ENCODE measurements at places on chromosomes 3 and 15.

DNA sequence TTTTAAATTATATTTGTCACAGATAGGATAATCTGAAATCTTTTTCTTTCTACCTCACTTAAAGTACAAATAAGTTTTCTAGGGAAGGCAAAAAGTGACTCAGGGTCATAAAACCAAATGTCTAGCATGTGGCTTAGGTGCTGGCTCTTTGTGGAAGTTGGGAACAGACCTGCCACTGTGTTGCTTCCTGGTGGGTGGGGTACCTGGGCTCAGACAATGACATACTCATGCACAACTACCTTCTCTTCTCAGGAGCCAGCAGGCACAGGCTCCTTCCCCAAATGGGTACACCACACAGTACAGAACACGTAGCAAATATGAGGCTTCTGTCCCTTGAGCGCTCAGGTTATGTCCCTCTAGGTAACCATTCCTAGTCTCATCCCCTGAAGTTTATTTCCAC is 40.1 kb upstream of the MUC13 start:
- no peak for DNase-seq

DNA sequence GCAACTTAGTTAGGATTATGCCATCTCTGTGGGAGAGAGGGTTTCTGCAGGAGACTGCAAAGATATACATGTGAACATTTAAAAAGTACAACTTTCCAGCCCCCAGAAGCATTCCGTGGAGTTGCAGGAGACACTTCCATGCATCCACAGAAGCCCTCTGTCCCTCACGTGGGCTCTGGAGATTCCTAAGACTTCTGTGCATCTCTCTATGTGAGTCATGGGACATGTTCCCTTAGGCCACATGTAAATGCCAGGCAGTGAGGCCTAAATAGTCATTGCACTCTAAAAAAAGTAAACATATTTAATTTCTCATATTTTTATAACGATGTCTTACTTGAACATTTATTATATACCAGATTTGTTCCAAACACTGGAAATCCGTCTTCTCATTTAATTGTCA is 126.5 kb upstream of the ROPN1 start:
- DNase-seq, result no peak

- no peak for DNase-seq
Observed at GRCh38 chr3:8113626-8114025, 388.0 kb upstream of the LMCD1 start.

GRCh38 chr3:171614318-171614921 is 154.2 kb upstream of the TNIK start:
- DNase-seq, result no peak

- DNase-seq, result no peak
Observed at GRCh38 chr3:3665546-3665945, 133.7 kb upstream of the LRRN1 start.

- no peak for DNase-seq
Observed at GRCh38 chr3:4067893-4068292, 235.3 kb upstream of the SETMAR start.

GRCh38 chr15:67406257-67406861 is 114.6 kb upstream of the C15orf61 start:
- DNase-seq, result no peak

- no peak for DNase-seq
Observed at GRCh38 chr15:90813796-90814190, 54.6 kb upstream of the FURIN start.

GRCh38 chr15:65094294-65094995 is 17.9 kb downstream of the KBTBD13 start:
- DNase-seq, result no peak

DNA sequence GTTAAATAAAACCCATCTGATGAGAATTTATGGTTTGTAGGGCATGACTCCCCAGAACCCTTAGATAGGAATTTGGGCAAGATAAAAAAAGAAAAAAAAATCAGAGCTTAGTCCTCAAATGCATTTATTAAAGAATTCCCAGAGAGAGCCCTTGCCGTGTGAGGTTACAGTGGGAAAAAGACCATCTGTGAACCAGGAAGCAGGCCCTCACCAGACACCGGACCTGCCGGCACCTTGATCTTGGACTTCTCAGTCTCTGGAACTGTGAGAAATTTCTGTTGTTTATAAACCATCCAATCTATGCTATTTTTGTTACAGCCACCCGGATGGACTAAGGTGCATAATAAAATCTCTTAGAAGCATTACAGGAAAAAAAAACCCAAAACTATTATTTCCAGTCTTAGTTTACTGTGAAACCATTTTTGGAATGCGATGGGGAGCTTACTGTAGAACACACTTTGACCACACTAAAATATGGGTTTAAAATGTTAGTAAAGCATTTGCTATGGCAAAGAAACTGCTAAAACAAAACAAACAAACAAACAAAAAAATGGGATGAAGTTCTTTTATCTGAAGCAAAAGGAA is 72.2 kb downstream of the LEKR1 start:
- no peak for DNase-seq

- no peak for DNase-seq
Observed at GRCh38 chr3:55174747-55175146, 246.9 kb upstream of the LRTM1 start.

GRCh38 chr3:64158334-64158733 is 66.9 kb downstream of the PRICKLE2 start:
- no peak for DNase-seq

DNA sequence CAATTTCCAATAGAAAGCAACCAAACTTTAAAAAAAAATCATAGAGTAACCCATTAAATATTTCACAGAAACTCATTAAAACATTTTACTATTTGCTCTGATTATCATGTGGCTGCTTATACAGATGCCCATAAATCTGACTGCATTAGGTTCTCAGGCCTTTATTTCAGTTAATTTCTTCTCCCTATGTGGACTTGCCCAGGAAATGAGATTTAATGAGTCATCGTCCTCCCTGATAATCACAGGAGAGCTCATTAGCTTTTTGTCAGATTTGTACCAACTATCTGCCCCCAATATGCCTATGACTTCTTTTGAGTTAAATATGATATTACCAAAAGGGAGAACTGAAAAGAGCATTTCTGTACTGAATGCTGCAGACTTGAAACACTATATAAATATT is 168.0 kb downstream of the FOXB1 start:
- DNase-seq, result no peak

GRCh38 chr3:141901914-141902313 is 25.5 kb downstream of the ATP1B3 start:
- DNase-seq, result no peak

DNA sequence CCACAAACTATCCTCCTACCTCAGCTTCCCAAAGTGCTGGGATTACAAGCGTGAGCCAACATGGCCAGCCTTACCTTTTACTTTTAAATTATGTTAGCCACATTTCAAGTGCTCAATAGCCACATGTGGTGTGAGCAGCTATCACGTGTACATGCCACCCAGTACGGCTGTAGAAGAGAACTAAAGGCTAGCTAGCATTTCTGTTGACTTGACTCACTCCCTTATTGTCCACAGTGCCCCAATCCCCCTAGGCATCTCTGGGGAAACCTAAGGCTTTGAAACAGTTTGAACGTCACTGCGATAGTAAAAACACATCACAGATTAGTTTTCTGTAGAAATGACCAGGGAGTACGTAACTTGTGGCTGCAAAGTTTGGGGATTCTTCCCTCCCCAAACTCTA is 12.0 kb downstream of the C15orf40 start:
- no peak for DNase-seq

DNA sequence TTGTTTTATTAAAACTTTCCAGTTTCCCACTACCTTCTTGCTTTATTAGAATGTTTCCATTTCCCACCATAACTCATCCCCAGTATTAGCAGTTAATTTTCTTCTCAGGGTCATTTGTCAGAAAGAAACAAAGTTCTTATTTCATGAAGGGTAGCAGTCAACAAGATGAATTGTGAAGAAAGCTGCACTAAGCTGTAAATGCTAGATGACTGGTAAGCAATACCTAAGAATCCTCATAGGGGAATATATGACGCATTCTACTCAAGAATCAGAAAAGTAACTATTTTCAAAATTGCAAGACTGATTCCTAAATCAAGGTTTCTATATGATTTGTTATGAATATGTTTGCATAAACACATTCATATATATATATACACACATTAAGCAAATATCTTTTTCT is 48.8 kb upstream of the WDR5B start:
- DNase-seq, result no peak

- no peak for DNase-seq
Observed at GRCh38 chr15:62462721-62463120, 297.6 kb upstream of the C2CD4B start.

GRCh38 chr15:90038632-90039095 is 37.5 kb downstream of the ZNF710 start:
- DNase-seq, result no peak

- no peak for DNase-seq
Observed at GRCh38 chr3:136671921-136672320, 80.3 kb downstream of the STAG1 start.

- DNase-seq, result no peak
Observed at GRCh38 chr15:39188314-39188713, 392.6 kb upstream of the THBS1 start.

DNA sequence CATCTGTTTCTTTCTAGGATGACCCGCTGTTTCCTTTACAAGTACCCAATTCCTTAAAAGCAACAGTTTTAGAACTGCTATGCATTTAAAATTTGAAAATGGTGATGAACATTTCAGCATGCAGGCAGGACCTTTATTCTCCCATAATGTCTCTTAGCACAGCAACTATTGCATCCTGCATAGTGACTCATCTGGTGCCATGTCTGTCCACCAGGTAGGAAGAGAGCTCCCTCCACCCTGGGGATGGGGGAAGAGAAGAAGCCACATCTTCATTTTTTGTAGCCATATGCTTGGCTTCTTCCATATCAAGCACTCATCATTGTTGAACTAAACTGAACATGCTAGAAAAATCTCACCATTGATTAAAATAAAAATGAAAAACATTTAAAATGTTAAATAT is 9.9 kb downstream of the GPR15 start:
- DNase-seq, result no peak

DNA sequence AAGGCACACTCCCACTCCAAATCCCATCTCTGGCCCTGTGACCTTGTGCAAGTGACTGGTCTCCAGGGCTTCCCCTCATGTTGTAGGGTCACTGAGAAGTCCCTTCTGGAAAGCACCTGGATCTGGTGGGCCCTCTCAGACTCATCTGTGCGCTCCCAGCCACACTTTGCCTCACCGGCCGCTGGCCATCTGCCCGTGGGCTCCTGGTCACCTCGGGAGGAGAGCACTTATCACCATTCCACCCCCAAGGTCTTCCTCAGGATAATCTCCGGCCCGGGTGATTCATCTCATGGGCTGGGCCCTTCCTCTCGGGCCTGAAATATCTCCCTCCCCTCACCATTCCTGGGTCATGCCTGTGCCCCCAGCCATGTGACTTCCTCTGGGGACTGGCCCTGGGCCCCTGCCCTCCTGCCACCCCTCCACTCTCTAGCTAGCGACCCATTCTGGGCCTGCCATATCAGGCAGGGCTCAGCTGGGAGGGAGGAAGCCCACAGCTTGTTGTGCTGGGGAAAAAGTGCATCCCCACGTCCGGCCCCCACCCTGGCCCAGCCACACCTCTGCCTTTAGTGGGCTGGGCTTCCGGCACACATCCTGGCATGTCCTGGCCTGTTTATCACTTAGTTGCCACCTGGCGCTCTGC is 10.6 kb upstream of the WNT7A start:
- no peak for DNase-seq

DNA sequence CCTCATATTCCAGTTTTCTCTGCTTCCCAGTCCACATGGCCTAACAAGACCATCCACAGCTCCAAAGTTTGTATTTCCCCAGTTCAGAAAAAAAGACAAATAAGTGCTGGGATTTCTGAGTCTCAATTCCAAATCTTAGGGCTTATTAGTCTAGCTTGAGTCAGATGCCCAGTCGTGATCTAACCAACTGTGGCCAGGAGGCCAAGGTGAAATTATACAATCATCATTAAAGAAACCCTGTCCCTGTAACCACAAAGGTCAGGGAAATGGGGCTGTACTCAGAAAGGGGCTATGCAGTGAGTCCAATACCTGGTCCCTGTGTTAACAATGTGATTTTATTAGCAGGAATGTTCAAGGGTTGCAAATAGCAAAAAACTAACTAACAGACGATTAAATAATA is 40.5 kb upstream of the MITF start:
- DNase-seq, result no peak

- DNase-seq, result no peak
Observed at GRCh38 chr15:65408324-65409035, 14.3 kb downstream of the IGDCC4 start.

DNA sequence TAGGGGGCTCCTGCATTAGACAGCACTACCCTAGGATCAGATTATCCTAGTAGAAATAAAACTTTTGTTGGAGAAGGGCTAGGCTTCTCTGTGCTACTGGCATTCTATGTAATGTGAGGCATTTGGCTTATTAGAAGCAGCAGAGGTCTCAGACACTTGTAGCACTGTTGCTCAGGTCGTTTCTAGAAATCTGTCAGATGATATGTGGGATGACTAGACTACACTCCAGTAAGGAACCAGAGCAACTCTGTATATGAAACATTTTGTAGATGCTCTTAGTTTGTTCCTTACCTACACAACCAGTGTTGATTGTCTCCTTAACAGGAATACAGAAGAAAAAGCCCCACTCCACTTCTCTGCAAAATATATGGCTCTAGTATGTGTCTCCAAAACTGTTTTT is 21.9 kb upstream of the FBXL22 start:
- no peak for DNase-seq

GRCh38 chr15:88792342-88793282 is 10.6 kb upstream of the ACAN start:
- no peak for DNase-seq

- DNase-seq, result no peak
Observed at GRCh38 chr3:172280406-172281051, 167.7 kb downstream of the GHSR start.

DNA sequence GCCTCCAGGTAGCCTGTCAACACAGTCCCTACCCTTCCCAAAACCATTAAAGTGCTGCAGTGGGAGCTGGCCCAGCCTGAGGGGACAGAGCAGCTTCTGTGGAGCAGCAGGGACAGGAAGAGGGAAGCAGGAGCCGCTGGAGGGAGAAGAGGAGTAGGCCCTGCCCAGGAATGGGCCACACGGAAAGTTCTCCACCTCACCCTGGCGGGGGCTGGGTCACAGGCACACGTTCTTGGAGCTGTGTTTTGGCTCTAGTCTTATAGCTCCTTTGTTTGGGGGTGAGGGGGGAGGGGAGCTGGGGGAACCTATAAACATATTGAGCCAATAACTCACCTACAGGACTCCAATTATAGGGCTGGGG is 508.6 kb downstream of the SHQ1 start:
- no peak for DNase-seq

DNA sequence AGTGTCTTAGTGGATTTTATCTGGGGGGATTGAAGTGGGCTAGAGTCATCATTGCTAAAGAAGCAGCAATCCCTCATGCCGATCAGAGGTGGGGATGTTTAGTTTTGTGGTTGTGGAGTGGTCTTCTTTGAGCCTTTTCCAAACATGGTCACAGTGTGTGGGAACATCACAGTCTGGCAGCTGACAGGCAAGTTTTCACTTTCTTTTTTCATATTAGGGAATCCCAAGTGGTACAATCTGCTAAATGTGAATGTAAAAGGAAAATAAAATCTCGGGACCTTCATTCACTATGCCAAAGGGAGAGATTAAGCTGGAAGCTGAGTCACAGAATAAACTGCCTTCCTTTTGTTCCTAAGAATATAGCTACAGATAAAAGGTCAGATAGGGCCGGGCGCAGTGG is 10.4 kb upstream of the CX3CR1 start:
- no peak for DNase-seq
